ENCODE measurements at places on chromosomes 2 and 18.

GRCh38 chr18:63982361-63982760 is 12.5 kb downstream of the SERPINB8 start:
- DNase-seq = no peak

DNA sequence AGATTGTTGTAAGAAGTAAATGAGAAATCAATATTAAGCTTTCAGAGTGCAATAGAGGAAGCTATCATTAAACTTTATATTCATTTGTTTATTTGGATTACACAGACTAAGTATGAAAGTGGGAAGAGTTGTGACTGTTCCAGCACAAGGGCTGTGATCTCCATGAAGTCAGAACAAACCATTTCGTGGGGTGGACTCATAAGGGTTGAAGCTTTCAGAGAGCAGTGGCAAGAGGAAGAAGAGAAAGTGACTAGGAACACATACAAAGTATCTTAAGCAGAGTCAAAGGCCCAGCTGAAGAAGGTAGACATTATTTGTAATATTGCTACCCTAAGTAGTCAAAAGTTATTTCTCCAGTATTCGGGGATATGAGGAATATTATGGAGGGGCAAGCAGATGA is 117.0 kb downstream of the ARHGAP15 start:
- DNase-seq = no peak

DNA sequence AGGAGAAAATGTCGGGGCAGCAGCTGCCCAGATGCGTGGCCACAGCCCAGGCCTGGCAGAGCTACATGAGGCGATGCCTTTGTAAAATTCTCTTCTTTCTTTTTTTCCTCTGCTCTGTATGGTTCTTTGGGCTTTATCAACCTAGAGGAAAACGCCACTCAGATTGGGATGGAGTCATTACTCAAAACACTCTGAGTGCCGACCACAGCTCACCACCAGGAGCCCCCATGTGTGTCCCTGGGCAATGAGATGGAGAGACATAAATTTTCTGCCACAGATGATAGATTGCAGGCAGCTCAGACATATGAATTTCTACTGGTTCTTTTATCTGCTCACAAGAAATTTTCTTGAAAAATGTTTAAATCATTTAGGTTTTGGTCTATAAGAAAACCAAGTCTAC is 56.0 kb downstream of the PARD6G start:
- DNase-seq = no peak

DNA sequence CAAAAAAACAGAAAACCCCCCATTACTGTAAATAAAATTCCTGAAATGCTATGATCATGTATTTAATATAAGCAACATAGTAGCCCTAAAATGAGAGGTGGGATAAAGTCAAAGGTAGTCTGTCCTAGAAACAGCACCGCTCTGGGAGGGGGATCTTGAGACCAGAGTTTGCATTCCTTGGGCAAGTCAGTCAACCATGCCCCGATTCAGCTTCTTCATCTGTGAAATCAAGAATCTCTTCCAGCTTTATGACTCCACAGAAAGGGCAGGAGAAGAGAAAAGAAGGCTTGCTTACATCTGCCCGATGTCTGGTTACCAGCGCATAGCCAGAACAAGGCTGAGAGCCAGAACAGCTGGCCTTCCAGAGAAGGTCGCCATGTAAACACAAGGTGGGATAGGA is 2.1 kb upstream of the FBLN7 start:
- no peak for DNase-seq

DNA sequence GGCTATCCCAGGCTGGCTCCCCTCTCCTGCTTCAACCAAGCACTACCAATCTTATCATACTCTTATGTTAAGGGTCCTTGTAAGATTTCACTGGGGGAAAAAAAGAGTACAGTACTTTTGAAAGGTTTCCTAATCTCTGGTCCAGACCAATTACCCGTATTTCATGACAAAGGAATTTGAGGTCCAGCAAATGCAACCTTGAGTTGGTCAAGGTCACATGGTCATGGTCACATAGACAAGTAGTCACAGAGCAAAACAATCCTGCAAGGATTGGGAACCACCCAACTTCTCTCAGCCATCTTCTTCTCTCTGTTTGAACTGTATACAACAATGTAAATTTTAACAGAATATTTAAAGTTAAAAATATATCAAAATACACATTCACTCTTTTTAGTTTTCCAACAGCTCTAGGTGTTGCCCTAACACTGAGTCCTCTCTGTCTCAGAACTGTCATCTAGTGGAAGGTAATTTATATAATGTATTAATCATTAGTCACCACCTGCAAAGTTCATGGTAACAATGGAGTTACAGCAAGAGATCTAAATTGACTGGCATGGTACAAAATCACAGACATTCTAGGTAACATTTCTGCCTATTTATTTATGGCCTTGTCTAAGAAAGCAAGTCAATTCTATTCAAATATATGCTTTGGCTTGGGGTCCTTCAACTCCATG is 21.5 kb downstream of the DTNB start:
- no peak for DNase-seq

GRCh38 chr2:215711471-215712034 is 275.7 kb upstream of the FN1 start:
- no peak for DNase-seq

GRCh38 chr2:138548796-138549195 is 47.2 kb downstream of the SPOPL start:
- no peak for DNase-seq

DNA sequence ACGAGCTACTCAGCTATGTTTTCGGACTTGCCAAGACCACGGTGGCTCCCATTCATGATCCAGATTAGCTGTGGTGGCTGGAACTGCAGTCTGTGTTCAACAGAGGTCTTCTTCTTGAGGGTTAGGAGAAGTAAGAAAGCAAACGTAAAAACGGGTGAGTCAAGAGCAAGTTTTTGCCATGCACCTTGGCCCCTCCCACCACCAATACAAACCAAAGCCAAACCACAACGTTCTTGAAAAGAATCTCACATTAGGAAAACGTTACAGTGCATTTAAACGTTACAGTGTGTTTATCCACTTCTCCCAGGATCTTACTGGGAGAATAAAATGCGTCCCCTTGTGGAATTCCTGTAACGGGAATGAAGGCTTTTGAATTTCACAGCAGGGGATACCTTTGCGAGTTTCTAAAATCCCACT is 725 bp downstream of the FBXO48 start:
- peak; percentile 60 for DNase-seq

DNA sequence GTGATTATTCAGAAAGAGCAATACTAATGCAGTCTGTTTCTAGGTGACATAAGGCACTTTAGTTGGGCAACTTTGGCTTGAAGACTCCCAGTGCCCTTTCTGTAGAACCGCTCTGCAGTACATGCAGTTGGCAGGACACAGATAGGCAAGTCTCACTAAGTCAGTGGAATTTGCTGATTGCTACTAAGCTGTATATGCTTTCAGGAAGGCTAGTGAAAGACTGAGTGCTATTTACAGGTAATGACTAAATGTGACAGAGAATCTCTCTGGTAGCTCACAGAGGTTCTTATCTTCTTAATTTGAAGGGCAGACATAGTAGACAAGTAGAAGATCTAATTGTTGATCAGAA is 243.0 kb downstream of the WDPCP start:
- DNase-seq = no peak

DNA sequence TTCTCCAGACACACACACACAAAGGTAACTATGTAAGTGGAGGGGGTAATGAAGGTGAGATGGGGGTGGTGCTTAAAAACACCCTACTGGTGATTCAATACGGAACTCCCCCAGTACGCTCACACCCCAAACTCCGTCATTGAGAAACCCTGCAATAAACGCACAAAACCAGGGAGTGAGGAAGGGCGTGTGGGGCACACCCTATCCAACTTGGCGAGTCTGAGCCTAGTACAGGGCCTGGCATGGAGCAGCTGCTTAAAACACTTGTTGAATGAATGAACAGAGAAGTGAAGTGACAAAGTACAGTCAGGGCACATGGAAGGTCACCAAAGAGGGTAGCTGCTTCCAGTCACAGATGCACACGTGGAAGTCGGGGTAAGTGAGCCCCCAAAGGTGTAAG is 146.8 kb upstream of the SMAD2 start:
- DNase-seq = no peak

- peak; percentile 47 for DNase-seq
Measured at GRCh38 chr2:149313512-149313972, 16.8 kb upstream of the LYPD6 start.

DNA sequence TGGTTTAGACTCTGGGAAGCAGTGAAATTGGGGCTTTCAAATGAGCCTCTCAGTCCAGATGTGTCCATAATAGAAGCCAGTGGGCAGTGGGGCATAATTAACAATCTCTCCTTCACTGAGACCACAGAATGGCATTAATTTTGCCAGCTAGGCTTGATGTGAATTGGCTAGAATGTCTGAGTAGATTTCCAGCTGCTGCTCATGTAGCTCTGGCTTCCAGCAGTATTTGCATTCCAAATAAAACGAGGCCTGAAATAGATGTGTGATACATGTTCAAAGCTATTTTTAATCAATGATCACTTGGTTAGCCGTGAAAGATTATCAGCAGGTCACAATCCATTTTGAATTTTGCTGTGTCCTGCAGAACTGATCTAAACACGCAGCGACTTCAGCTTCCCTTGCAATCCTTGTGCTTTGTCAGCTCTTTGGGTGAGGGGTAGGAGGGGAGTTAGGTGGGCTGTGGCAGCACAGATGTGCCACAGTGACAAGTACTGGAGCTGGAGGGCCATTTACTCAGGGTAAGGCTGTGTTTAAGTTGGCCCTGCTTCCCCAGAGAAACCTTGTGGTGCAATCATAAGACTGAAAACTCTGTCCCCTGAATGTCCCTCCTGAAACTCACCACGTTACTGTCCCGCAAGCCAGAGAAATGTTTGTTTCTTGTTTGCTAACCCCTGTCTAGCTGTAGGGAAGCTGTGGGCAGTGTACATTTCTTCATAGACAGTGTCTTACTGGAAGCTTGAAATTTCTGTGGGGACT is 56.9 kb upstream of the TMEM178A start:
- no peak for DNase-seq

GRCh38 chr2:54500404-54501205 is 44.5 kb downstream of the SPTBN1 start:
- DNase-seq = no peak

DNA sequence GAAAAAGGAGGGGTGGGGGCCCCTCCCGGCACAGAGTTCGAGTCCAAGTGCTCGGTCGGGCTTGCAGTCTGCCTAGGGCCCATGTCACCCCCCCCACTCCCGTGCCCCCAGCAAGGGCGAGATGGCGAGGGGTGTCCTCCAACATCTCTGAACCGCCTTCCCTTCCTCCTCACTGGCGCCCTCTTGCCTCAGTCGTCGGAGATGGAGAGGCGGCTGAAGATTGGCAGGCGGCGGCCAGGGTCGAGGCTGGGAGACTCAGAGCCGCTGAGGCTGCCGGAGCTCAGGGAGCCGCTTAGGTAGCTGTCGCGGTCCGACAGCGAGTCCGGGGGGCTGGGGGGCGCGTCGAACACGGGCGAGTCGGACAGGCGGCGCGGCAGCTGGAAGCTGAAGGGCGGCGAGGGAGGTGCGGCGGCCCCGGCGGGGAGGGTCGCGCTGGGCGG is 2.3 kb downstream of the ZFP36L2 start:
- peak; percentile 93 for DNase-seq

DNA sequence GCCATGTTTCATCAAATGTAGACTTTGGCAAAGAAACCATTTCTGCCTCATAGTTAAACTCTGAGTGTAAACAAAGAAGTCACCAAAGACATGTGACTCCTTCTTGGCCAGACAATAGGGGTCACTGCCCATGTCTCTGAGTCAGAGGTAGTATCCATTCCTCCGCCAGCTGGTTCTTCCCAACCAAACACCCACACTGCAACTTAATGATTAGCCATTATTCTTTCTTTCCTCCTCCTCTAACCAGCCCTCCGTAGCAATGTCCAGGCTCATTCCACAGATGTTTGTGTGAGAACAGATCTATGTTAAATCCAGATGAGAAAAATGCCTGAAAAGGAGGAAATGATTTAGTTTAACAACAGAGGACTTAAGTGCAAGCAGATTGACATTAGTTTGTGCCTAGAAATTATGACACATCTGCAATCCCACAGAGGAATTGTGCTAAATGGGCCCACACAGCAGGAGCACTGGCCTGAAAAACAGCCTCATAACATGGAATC is 127.9 kb upstream of the SH3BP4 start:
- no peak for DNase-seq

GRCh38 chr18:75638776-75639471 is 211.4 kb upstream of the SMIM21 start:
- DNase-seq = no peak

DNA sequence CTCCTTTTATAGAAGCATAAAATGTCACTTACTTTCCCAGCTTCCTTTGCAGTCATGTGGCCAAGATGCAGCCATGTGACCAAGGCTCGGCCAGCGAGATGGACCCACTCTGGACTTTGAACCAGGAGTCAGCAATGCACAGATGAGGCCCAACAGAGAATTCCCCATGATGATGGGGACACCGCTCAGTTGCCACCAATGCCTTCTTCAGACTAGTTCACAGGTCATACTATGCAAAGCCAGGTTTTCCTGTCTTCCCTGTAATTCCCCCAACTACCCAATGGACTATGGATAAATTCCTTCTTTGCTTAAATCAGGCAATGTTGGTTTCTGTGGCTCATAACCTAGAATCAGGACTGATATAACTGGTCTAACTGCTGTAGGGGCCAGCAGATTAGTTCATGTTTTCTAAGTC is 22.5 kb upstream of the REL start:
- DNase-seq = no peak

- DNase-seq = peak; percentile 82
Measured at GRCh38 chr2:196601430-196602306, 37.8 kb upstream of the CCDC150 start.

DNA sequence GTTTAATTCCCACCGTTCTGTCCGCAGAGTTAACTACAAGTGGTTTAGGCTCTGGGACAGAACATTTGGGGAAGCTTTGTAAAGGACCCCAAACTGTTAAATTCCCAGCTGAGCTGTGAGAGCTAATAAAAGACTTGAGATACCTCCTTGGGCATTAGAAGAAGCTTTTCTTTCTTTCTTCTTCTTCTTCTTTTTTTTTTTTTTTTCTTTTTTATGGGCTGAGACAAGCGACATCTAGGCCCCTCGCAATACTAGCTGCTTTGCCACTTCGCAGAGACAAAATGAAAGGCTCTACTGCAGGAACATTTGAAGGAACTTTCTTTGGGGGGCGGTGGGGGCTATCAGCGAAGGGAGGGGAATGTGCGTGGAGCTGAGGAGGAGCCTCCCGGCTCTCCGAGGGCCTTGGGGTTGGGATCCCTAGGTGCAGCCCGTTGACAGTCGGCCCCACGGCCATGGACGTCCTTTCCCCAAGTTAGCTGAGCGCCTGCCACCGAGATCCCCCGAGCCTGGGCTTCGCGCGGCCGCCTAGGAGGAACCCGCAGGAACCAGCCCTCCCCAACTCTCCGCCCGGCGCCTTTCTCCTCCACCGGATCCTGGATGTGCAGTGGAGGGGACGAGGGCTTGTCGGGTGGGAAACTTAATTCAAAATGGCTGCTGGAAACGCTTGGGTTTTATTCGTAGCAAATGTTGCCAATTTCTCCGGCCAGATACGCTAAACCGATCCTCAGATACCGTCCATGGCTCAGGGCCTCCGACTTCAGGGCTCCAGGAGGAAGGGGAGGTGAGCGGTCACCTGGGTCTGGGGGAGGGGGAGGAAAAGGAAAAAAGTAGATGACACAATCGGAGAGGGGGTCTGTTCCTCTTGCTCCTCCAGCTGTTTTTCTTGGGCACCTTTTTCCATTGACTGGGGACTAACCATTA is 4.2 kb downstream of the MEIS1 start:
- no peak for DNase-seq

Measured in OCI-M1 (cell line).